ENCODE measurements at places on chromosomes 7 and 10.

- no peak for DNase-seq
Measured at GRCh38 chr7:50594136-50594535, 28.9 kb upstream of the DDC start.

- no peak for DNase-seq
Measured at GRCh38 chr10:123421461-123421860, 244.7 kb upstream of the GPR26 start.

GRCh38 chr10:33217854-33218253 is 116.6 kb downstream of the NRP1 start:
- DNase-seq: no peak

GRCh38 chr7:157916946-157917640 is 580.3 kb downstream of the DNAJB6 start:
- no peak for DNase-seq

DNA sequence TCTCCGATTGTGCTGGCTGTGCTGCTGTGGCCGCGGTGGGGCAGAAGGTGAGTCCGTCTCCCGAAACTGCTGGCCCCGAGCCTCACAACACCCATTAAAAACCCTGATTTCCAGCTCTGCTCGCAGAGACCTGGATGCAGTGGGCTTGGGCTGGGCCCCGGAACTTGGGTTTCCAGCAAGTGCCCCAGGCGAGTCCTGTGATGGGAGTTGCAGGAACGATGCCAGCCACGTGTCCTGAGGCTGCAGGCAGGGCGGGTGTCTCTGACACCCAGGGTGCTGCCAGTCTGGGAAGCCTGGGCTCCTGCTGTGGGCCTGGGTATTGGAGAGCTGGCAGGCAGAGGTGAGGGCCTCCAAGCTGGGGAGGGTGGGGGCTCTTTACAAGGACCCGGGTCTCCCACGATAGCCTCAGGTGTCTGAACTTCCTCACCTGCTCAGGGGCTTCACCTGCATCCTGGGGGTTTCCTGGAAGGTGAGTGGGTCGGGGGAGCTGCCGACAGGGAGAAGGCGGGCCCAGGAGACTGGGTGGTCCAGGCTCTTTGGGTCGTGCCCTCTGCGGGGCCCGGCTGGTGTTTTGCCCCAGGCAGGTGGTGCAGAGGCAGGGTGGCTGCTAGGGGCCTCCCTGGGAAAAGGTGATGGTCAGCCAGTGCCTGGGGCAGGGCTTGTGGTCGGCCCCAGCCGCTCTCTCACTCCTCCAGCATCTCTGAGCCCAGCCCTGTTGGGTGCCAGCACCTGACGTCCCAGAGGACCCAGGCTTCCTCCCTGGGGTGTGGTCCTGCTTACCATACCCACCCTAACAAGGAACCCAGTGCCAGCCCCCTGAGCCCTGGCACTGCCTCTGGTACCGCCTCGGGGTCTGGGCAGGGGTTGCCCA is 180.3 kb downstream of the DNAJB6 start:
- peak; percentile 89 for DNase-seq

DNA sequence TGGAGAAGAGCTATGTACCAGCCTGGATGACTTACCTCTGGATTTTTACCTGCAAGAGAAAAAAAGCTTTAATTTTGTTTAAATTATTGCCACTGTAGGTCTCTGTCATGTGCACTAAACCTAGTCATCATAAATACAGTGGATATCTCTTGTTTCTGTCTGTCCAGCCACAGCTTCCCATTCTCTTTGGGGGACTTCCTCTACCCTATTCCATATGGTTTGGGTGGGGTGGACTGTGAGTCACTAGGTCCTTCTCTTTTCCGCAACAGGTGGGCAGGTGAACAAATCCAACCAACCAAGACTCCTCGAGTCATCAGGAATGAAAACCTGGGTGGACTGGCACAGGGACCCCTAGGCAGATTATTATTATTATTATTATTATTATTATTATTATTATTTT is 87.3 kb upstream of the CYTH3 start:
- DNase-seq: no peak

DNA sequence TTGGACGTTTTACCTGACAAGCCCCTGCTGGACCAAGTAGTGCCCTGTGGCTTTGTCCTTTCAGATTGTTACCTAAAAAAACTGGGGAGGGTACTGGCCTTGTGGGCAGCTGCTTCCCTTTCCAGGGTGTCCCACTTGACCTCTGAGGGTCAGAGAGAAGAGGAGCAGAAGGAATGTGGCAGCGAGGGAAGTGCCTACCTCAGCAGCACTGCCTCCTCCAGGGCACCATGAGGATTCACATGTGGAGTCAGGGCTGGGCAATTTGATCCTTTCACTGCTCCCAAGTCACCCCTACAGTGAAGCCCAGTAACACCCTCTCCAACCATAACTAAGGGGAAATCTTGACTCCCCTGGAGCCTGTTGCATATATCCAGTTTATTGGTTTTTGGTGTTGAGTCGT is 64.6 kb downstream of the ITGB1 start:
- DNase-seq: no peak

DNA sequence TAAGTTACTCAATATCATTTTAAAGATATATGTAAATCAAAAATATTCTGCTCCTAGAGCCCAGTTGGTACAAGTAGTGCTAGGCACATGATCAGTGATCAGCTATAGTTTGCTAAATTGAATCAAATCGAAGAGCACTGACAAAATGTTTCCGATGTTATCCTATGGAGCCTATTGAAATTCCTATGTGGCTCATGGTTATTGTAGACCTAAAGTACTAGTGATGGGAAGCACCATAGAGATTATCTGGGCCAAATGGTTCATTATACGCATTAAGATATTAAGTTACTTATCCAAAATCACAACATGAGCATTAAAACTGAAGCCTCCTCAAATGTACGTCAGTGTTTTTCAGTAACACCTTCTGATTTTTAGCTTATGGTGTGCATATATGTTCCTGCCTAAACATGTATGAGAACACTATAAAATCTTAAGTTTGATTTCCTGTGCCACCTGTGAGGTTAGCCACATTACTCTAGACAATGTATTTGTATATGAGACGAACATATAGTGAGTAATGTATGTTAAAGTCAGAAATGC is 103.2 kb downstream of the IQUB start:
- no peak for DNase-seq
